ENCODE measurements at places on chromosomes 7 and 10.

GRCh38 chr7:71334541-71334940 is 202.6 kb downstream of the GALNT17 start:
- DNase-seq = no peak

DNA sequence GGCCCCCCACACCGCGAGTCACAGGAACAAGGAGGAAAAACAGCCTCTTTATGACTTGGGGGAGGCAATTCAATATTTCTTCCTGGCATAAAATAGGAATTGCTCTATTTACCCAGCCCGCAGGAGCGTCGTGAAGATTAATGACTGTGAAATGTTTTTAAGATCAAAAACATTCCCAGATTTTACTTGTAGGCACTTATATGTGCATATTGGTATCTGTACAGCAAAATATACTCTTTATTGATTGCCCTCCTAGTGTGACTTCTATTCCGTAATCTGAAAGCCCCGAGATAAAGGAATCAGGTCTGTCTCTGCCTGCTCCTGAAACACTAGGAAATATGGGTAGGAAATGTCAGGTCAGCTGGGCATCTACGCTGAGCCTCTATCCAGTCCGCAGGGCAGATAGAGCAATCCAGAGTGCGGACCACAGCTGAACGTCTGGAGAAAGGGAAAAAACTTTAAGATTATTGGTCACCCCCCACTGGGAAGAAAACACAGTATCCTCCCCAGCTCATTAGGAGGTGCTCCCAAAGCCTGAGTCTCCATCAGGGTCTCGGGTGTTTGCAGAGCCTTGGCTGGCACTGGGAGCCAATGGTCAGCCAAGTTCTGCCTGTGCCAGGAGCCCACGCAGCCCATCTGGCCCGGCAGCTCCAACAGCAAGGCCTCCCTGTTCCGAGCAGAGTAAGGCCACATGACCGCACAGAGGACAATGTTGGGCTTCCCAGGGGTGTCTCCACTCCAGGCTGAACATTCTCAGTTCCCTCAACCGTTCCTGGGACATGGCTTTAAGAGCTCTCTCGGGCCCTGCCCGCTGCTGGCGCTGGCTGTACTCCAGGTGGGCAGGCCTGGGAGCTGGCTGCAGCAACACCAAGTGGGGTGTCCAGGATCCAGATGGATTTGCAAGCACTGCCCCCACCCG is 7.7 kb downstream of the CTBP2 start:
- DNase-seq = no peak

- no peak for DNase-seq
Observed at GRCh38 chr10:119973281-119973680, 80.8 kb downstream of the SEC23IP start.

DNA sequence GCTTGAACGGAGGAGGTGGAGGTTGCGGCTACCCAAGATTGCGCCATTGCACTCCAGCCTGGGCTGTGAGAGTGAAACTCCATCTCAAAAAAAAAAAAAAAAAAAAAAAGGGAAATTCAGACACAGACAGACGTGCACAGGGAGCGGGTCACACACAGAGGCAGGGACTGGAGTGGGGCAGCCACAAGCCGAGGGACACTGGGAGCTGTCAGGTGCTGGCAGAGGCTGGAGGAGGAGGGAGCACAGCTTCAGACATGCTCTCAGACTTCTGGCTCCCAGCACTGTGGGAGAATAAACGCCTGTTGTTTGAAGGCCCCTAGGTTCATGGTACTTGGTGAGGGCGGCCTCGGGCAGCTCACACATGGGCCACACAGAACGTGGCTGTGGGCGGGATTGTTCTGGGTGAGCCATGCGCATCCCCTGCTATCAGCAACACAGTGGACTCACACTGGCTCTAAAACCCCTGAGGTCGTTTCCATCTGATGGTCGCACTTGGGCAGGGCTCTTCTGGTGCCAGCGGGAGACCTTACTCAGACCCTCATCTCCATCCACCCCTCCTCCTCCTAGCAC is 375.9 kb downstream of the DNAJB6 start:
- no peak for DNase-seq

DNA sequence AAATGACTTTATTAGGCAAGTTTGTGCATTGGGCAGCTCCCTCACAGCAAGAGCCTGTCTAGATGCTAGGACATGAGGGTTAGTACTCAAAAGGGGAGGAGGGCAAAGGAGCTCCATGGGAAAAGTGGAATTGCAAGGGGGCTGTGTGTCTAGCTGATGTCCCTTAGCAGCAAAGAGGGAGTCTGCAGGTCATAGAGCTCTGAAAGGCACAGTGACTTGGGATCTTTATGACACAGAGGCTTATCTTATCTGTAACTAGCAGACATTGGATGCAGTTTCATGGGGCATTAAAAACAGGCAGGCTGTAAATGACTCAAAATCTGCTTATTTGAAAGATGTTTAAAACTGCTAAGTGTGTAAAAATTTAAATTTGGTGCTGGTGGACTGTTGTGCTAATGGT is 556.2 kb upstream of the FZD8 start:
- DNase-seq = no peak

DNA sequence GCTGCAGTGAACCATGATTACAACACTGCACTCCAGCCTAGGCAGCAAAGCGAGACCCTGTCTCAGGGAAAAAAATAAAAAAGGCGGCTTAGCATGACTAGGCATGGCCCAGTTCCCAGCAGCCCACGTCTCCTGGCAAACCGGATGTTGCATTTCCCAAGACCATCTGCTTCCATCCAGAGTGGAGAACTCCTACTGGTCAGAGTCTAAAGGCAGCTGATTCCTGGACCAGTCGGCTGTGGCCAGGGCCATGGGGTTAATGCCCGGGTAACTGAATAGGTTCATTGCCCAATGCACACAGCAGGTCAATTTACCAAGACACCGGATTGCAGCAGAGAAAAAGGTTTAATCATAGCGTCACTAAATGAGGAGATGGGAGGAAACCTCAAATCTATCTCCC is 133.1 kb downstream of the MYL10 start:
- DNase-seq = no peak

DNA sequence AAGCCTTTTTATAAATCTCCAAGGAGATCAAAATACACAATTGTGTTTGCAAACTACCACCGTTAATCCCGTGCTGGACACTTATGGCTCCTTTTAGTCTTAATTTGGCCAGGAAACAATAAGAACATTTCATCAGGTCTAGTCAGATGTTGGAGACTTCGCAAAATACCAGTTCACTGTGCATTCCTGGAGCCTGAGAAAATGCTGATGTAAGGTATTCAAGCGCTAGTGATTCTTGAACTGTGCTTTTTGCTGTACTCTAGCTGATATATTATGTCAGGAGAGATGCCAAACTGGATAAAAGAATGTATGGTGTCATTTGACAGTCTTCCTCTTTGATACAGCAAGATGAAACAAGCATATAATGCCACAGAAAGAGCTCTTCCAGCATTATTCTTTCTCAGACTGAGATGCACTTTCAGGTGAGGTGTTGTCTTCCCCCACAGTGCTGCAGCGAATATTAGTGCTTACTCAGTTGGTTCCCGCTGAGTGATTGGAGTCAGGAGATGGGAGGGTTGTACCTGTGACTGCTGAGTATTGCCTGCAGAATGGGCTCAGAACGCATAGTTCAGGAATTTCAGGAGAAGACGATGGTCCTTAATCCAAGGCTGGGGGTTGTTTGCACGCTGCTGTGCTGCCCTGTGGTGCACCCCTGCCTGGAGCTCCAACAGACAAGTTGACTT is 59.2 kb downstream of the OGDH start:
- DNase-seq = no peak

- no peak for DNase-seq
Observed at GRCh38 chr7:12571691-12572090, 1.2 kb downstream of the SCIN start.

DNA sequence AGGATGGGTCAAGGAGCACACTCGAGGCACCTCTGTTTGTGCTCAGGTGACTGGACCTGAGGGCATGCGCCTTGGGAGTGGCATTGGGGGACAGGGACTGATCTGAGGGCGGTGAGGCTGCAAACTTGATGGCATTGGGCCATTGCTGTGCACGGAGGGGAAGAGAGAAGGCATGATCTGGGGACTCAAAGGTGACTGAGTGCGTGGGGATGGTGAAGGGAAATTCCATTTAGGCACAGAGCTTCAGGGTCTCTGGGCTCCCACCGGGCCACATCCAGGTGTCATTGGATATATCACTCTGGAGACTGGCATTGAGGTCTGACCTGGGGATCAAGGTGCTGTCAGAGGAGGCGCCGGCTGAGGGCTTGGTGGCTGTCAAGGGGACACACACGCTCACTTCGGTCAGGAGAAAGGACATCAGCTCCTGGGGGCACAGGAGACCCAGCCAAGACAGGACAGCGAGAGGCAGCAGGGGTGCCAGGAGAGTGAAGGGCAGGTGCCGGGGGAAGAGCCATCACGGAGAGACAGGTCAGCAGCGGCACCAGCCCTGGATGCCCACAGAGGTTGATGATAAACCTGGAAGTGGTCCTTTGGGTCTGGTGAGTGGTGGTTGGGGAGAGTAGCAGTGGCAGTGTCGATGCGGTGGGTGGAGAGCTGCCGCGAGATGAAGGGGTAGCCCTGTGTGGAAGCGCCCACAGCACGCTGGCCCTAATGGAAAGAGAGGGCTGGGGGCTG is 5.5 kb downstream of the ADCK2 start:
- no peak for DNase-seq

GRCh38 chr10:11863353-11864109 is 40.4 kb downstream of the PROSER2 start:
- no peak for DNase-seq

DNA sequence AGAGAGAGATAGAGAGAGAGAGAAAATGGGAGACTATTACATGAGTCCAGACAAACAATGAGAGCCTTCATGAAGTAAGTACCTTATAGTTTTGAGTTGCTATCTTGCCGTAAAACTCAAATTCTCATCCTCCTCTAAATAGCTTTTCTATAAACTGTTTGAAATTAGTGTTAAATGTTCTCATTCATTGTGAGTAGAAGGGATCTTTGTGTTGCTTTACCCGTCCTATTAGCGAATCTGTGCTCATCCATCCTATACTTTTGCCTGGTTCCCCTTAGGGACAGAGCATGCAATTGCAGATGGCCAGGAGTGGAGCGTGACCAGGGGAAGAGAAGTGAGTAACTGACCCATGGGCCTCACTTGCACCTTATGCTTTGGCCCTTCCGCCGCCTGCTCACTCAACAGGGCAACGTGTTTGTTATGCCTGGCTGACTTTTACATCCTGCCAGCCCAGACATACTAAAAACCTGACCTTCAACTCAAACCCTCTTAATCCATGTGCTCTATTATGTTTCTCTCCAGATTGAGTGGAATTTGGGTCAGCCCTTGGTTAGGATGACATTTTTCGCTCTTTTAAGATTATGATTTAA is 244.2 kb upstream of the YAE1 start:
- no peak for DNase-seq

DNA sequence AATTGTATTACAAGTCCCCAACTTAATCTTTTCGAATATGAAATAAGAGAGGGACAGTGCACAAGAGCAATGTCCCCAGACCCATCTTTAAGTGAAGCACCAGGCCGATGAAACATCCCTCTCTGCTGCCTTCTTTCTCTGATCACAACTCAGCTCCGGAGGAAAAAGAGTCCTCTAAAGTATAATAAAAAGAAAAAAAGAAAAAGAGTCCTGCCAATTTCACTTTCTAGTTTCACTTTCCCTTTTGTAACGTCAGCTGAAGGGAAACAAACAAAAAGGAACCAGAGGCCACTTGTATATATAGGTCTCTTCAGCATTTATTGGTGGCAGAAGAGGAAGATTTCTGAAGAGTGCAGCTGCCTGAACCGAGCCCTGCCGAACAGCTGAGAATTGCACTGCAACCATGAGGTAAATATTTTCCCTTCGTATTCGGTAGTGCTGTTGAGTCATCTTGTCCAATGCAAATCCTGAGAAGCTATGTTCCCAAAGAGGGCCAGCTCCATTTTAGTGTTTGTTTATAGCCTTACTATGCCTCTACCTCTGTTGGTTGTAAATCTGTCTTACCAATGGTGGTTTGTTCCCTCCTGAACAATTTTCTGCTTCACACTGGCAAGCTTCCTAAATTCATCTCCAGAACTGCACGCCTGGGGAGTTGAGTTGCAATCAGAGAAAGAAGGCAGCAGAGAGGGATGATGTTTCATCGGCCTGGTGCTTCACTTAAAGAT is at the start of gene IFIT2:
Gene IFIT2 (plus strand): TSS at position 326 of the 725 bp plus-strand sequence. CDS start 78 bp downstream, at position 404.
- no peak for DNase-seq

- DNase-seq = no peak
Observed at GRCh38 chr7:5359344-5359743, 64.3 kb downstream of the TNRC18 start.

DNA sequence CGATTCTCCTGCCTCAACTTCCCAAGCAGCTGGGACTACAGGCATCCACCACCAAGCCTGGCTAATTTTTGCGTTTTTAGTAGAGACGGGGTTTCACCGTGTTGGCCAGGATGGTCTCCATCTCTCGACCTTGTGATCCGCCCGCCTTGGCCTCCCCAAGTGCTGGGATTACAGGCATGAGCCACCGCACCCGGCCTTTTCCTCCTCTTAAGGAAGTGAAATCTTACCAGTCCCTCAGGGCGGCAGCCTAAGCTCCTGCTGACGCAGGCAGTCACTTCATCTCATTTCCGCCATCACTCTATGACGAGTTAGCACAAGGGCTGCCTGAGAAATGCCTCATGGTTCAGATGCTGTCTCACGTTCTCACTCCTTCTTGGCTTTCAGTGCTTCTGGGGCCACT is 246.0 kb upstream of the SHH start:
- no peak for DNase-seq

DNA sequence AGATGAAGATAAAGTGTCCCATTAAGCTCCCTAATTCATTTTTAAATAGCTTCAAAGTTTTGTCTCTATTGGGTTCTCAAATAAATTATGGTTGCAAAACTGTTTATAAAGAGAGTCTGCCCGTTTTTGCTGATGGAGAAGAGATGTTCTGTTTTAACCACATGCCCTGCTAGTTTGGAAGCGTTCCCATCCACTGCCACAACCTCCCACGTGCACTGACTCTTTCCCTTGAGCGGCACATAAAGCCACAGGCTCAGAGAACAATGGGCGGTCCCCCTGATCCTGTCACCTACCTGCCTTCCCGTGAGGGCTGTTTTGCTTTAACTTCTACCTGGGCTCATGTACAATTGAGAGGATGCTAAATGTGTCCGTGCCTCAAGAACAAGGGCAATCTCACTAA is 65.5 kb downstream of the CPVL start:
- no peak for DNase-seq

- DNase-seq = no peak
Observed at GRCh38 chr10:97075961-97076525, 109.7 kb downstream of the SLIT1 start.

DNA sequence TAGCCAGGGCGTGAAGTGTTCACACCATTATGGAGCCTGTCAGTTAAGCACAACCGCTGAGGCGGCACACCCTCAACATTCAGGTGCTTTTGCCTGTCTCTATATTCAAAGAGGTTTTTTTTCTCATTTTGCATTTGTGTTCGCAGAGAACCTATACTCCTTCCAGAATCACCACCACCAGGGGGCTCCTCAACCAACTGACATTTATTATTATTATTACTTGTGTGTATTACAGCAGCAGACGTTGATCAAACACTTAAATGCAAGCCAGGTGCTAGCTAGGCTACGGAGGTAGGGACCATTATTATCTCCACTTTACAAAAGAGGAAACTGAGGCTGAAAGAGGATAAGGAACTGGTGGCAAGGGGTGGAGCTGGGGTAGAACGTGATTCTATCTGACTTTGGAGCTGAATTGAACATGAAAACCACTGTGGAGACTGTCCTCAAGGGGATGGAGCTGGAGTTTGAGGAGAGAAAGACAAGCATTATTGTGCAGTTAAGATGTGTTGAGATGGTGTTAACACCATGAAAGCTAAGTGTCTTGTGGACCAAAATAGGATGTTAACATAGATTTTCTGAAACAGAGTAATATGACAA is 133.8 kb upstream of the PLXNA4 start:
- DNase-seq = no peak

Measured in cortex of kidney (tissue), 1 donor.